ENCODE measurements at places on chromosomes 5 and 9.
A peak's percentile ranks its signal among the peaks of the same experiment; 100 is the strongest.

GRCh38 chr5:146877783-146878475, 628 bp downstream of the PPP2R2B start:
- DNase-seq = peak; percentile 22
- H3K27me3 ChIP-seq = peaks cover 32% of the 10 kb centered on the region

GRCh38 chr9:3271581-3271980, 254.2 kb downstream of the RFX3 start:
- H3K4me3 ChIP-seq = no peak overlapping the region
- peaks cover 31% of the 10 kb centered on the region for H3K36me3 ChIP-seq
- no peak for DNase-seq
- H3K27ac ChIP-seq = no peak overlapping the region
- H3K27me3 ChIP-seq = no peaks in the 10 kb centered on the region
- H3K4me1 ChIP-seq = peaks cover 2% of the 10 kb centered on the region

- peaks cover 5% of the 10 kb centered on the region for H3K4me1 ChIP-seq
- no peak for DNase-seq
- peaks cover 5% of the 10 kb centered on the region for H3K27me3 ChIP-seq
- no peak overlapping the region for H3K27ac ChIP-seq
- H3K36me3 ChIP-seq = no peaks in the 10 kb centered on the region
Measured at GRCh38 chr5:143761663-143762062, 50.3 kb upstream of the HMHB1 start.

- H3K36me3 ChIP-seq = no peaks in the 10 kb centered on the region
- no peak overlapping the region for H3K27ac ChIP-seq
- H3K4me3 ChIP-seq = no peak overlapping the region
- no peaks in the 10 kb centered on the region for H3K27me3 ChIP-seq
Measured at GRCh38 chr5:68849906-68850305, 243.9 kb upstream of the SLC30A5 start.

DNA sequence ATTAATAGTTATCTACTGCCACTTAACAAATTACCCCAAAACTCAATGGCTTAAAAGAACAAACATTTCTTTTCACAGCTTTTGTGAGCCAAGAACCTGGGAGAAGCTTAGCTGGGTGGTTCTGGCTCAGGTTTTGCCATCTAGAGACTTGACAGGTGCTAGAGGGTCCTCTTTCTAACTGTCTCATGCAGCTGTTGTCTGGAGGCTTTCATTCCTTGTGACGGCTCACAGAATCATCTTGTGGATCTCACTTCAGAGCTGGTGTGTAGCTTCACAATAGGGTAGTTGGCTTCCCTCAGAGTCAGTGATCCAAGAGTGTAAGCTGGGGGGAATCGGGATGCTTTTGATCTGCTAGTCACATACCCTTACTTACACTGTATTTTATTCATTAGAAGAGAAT, 81.2 kb upstream of the APC start:
- no peak for DNase-seq
- no peak overlapping the region for H3K27ac ChIP-seq
- peaks cover 3% of the 10 kb centered on the region for H3K36me3 ChIP-seq
- H3K4me3 ChIP-seq = no peak overlapping the region

DNA sequence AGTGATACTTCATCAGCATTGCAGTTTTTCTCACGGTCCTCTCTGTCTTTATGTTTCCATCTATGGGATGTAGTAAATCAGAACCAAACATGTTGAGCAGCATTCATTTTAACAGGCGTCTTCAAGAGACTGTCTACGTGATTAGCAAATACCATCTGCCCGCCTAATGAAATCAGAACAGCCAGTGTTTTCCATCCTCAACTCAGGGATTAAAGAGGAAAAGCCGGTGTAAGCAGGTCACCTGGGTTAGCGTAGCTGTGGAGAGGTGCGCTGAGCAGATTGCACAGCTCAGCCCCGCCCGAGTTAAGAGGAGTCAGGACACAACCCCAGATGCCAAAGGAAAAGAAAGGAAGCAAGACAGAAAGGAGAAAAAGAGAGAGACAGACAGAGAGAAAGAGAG, 54.3 kb upstream of the ANKRD33B start:
- H3K27me3 ChIP-seq = peaks cover 9% of the 10 kb centered on the region
- no peak for DNase-seq
- H3K27ac ChIP-seq = no peak overlapping the region
- no peak overlapping the region for H3K4me3 ChIP-seq

GRCh38 chr5:34728236-34728635, 72.1 kb downstream of the RAI14 start:
- H3K36me3 ChIP-seq = no peaks in the 10 kb centered on the region
- DNase-seq = no peak
- H3K27me3 ChIP-seq = no peaks in the 10 kb centered on the region
- no peak overlapping the region for H3K27ac ChIP-seq
- H3K4me1 ChIP-seq = no peaks in the 10 kb centered on the region

- H3K4me3 ChIP-seq = no peak overlapping the region
- no peak overlapping the region for H3K27ac ChIP-seq
- DNase-seq = no peak
- no peaks in the 10 kb centered on the region for H3K27me3 ChIP-seq
Measured at GRCh38 chr5:163718272-163718671, 212.9 kb downstream of the MAT2B start.

- H3K4me3 ChIP-seq = no peak overlapping the region
- no peak for DNase-seq
- H3K36me3 ChIP-seq = peaks cover 2% of the 10 kb centered on the region
- no peaks in the 10 kb centered on the region for H3K27me3 ChIP-seq
- no peak overlapping the region for H3K27ac ChIP-seq
Measured at GRCh38 chr9:87685871-87686519, 39.9 kb upstream of the CTSL start.

DNA sequence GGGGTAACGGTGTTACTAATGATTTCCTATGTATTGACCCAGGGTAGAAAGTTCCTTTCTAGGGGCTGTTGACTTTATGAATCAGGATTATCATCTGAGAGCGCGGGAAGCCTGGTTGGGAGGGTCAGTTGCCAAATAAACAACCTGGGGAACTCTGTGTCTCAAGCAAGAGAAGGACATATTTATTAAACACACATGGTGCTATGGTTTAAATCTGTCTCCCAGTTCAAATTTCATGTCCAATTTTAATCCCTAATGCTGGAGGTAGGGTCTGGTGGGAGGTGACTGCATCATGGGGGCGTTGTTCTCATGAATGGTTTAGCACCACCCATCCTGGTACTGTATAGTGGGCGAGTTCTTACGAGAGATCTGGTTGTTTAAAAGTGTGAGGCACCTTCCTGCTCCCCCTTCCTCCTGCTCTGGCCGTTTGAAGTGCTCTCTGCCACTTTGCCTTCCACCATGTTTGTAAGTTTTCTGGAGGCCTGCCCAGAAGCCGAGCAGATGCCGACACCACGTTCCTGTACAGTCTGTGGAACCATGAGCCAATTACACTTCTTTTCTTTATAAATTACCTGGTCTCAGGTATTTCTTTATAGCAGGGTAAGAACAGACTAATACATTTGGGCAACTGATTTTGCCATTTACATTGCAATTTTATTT, 19.7 kb upstream of the GAS1 start:
- no peak overlapping the region for H3K4me3 ChIP-seq
- peaks cover 22% of the 10 kb centered on the region for H3K27me3 ChIP-seq
- no peaks in the 10 kb centered on the region for H3K36me3 ChIP-seq
- DNase-seq = no peak

- peaks cover 7% of the 10 kb centered on the region for H3K27me3 ChIP-seq
- H3K36me3 ChIP-seq = no peaks in the 10 kb centered on the region
- H3K27ac ChIP-seq = no peak overlapping the region
- no peak overlapping the region for H3K4me3 ChIP-seq
- peaks cover 3% of the 10 kb centered on the region for H3K4me1 ChIP-seq
- DNase-seq = no peak
Measured at GRCh38 chr5:179168664-179169063, 108.5 kb downstream of the ZNF354C start.

DNA sequence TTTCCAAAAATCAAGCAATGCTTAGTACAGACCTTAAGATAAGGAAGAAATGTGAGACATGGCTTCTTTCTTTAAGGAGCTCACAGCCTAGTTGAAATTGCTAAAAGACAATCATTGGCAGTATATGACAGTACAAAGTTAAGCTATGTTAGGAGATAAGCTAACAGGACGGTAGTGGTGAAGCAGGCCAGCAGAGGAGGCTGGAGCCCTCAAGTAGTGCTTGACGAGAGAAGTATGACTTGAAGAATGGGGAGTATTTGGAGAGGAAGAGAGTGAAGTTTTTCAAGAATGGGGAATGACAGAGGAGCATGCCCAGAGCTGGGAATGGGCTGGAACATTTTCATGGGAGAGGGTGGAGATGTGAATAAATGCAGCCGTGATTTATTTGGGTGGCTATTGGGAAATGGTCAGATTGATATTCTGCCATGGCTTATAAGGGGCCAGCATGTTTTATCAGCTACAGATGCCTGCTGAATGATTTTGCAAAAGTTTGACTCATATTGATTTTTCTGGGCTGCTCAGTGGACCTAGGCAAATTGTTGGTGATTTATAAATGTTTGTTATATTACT, 43.7 kb downstream of the LURAP1L start:
- H3K27ac ChIP-seq = no peak overlapping the region
- no peak for DNase-seq
- no peaks in the 10 kb centered on the region for H3K27me3 ChIP-seq
- H3K4me3 ChIP-seq = no peak overlapping the region
- H3K36me3 ChIP-seq = no peaks in the 10 kb centered on the region

- H3K4me3 ChIP-seq = no peak overlapping the region
- DNase-seq = no peak
- H3K27me3 ChIP-seq = no peaks in the 10 kb centered on the region
- H3K27ac ChIP-seq = no peak overlapping the region
Measured at GRCh38 chr9:124348363-124348762, 66.9 kb downstream of the PSMB7 start.

Data from activated naive CD8-positive, alpha-beta T cell treated with anti-CD3 and anti-CD28 coated beads for 36 hours (primary cell).